ENCODE measurements at places on chromosomes 6 and 20.
A peak's percentile ranks its signal among the peaks of the same experiment; 100 is the strongest.

DNA sequence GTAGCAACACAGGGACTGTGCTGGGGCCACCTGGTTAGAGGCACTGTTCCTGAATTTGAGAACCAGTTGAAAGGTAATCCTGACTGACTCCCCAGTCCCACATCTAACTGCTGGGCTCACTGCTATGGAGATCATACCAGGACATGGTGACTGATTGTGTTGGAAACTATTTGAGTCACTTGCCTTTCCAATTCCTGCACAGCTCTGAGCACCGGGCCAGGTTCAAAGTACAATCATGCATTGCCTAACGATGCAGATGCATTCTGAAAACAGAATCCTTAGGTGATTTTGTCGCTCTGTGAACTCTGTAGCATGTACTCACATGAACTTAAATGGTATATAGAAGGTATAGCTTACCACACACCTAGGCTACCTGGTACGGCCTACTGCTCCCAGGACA is 215.3 kb downstream of the BMP7 start:
- no peak for DNase-seq

DNA sequence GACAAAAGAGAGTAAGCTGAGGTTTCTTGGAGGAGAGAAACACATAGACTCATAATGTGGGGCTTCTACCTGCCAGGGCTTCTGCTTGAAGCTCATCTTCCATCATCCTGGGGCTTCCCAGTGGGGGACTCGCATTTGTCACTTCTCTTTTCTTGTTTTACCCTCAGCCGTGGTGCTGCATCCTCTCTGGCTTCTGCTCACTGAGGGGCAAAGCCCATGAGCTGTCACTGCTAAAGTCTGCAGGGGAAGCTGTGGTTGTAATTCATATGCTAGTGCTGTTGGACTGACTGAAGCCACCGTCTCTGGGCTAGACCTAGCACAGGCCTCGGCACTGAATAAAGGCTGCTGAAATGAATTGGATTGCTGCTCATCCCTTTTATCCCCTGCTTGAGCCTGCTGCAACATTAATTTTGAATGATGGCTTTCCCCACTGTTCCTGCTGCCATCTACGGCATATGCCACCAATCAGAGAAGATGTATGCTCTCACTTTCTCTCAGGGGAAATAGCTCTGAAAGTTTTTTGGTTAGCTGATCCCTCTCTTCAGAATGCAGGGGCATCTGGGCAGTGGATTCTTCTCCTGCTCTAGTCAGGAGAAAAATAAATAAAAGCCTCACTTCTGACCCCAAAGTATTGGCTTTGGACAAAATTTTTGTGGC is 568.4 kb upstream of the MAP3K7 start:
- DNase-seq: no peak

- DNase-seq: peak; percentile 25
Observed at GRCh38 chr6:145887969-145888368, 73.4 kb upstream of the FBXO30 start.

- DNase-seq: no peak
Observed at GRCh38 chr6:135434991-135435390, 62.5 kb downstream of the AHI1 start.

DNA sequence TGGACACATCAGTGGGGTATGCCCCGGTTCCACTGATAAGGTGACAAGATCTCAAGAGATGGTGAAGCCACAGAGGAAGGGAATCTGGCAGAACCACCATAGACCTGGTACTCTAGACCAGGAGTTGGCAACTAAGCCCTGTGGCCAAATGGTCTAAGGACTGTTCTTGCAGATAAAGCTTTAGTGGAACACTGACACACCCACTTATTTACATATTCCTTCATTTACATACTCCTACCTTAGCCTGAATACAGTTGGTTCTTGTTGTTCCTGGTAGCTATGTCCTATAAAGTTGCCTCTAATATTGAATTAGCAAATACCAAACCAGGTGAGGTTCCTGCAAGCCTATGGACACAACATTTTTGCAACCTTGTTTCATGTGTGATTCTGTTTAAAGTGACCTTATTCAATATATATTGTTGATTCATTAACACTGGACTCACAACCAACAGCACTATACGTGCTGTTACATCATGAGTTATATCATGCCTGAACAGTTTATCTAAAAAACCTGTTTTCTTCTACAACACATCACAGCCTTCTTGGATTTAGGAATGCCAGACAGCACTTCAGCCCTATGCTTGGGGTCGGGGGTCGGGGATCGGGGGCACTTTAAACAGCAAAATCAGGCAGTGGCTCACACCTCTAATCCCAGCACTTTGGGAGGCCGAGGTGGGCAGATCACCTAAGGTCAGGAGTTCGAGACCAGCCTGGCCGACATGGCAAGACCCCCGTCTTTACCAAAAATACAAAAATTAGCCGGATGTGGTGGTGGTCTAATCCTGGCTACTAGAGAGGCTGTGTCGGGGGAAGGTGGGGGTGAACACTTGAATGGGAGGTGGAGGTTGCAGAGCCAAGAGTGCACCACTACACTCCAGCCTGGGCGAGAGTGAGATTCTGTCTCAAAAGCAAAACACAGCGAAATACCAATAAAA is 2.5 kb downstream of the CCDC167 start:
- no peak for DNase-seq

- DNase-seq: peak; percentile 97
Observed at GRCh38 chr20:53774461-53775203, 181.0 kb upstream of the ZNF217 start.

DNA sequence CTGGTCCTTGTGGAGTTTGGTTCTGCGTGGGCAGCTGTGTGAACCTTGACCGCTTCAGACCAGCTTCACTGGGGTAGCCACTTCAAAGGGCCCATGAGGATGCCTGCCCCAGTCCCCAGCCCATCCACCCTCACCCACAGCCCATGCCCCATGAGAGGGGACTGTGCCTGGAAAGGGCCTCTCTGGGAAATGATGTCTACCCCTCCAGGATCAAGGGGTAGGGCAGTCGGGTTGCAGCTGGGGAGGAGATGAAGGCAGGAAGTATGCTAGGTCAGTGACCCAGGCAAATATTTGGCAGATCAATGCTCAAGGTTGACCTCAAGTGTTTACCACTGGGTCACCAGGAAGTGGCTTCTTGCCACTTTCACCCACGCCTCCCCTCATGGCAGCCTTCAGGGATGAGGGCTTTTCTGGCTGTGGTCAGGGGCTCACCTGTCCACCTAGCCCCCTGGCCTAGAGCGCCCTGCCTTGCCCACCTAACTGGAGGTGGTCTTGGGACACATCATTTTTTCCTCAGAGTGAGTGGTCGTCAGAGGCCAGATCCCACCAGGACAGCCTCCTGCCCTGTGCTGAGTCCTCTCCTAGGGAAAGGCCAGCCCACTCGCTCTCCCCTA is 109.5 kb downstream of the SNX5 start:
- no peak for DNase-seq

GRCh38 chr6:24907919-24908649 is 27.7 kb downstream of the RIPOR2 start:
- no peak for DNase-seq

Measured in fibroblast of mammary gland (primary cell).